ENCODE measurements at places on chromosomes 1 and 21.
A peak's percentile ranks its signal among the peaks of the same experiment; 100 is the strongest.

DNA sequence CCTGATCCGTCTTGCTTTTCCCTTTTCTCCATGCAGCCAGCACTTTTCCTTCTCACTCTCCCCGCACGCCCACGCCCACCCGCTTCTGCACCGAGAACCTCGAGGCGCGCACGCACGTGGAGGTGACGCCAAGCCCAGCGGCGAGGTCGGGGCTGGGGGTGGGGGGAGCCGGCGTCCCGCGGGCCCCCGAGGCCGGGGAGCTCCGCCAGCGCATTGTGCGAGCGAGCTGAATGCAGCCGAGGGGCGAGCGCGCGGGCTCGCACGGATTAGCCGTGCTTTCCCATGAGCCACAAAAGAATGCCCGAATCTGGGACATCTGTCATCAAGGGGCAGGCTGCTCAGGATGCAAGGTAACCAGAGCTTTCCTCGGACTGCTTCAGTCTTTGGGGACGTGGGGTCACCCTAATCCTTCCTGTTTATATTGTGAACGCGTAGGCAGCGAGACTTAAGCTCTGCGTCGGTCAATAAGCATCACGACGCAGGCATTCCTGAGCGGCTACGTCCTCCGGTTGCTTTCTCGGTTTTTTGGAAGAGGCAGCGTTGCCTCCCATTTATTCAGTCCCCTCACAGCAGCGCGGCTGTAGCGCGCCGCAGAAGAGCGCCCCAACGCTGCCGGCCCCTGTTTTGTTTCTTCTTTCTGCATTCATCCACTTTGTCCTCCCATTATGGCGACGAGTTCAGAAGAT, 67.3 kb upstream of the AKT3 start:
- H3K27me3 ChIP-seq, result peaks cover 30% of the 10 kb centered on the region
- peaks cover 19% of the 10 kb centered on the region for H3K4me1 ChIP-seq
- H3K36me3 ChIP-seq, result no peaks in the 10 kb centered on the region
- DNase-seq, result peak; percentile 2
- peak overlapping the region; percentile 55 for H3K4me3 ChIP-seq

DNA sequence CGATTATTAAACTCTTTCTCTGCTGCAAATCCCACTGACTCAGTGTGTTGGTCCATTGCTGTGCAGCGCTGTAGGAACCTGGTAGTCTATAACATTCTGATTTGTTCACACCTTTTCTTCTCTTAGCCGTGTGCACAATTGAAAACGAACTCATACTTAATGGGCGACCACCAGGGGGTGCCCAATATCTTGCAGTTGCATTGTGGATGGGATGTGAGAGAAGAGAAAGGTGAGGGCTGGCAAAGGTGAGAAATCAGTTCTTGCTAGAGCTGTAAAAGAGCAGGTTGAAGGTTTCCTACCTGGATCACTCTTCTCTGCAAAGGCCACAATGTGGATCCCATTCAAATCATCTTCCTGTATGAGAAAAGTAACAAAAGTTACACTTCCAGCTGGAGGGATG, 51.0 kb downstream of the CASQ2 start:
- DNase-seq, result no peak
- H3K36me3 ChIP-seq, result no peaks in the 10 kb centered on the region
- H3K27ac ChIP-seq, result no peak overlapping the region

DNA sequence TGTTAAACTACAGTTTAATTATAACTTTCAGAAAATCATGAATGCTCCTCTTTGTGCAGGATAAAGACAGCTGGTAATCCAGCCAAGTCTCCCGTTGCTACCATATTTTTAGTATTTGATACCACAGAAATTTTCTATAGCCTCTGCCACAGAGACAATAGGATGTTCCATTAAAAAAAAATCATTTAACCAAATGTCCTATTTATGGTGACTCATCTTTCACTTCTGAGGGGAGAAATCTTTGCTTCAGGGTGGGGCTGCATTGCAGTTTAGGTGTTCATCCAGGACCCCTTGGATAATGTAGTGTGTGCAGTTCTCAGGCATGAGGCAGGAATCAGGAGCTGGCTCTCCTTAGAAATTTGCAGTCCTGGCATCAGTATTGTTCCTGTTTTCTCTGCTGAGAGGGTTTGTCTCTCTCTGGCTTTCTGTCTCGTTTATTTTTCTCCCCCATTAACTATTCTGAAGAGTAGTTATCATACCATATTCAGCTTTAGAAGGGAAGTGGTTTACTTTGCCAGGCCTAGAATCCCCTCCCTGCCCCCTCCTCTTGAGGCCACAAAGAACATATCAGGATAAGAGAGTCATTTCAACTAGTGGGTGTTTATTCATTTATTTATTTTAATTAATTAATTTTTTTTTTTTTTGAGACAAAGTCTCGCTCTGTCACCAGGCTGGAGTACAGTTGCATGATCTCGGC, 3.1 kb downstream of the PRUNE1 start:
- DNase-seq, result no peak
- peaks cover 59% of the 10 kb centered on the region for H3K4me1 ChIP-seq
- no peak overlapping the region for H3K4me3 ChIP-seq
- H3K27ac ChIP-seq, result no peak overlapping the region
- peaks cover 20% of the 10 kb centered on the region for H3K36me3 ChIP-seq

- H3K27me3 ChIP-seq, result peaks cover 9% of the 10 kb centered on the region
- H3K4me1 ChIP-seq, result no peaks in the 10 kb centered on the region
Observed at GRCh38 chr1:209527993-209528717, 55.4 kb upstream of the CAMK1G start.

GRCh38 chr1:200899954-200900867, 5.5 kb downstream of the INAVA start:
- H3K27me3 ChIP-seq, result no peaks in the 10 kb centered on the region
- no peak for DNase-seq
- H3K27ac ChIP-seq, result no peak overlapping the region
- no peaks in the 10 kb centered on the region for H3K36me3 ChIP-seq

DNA sequence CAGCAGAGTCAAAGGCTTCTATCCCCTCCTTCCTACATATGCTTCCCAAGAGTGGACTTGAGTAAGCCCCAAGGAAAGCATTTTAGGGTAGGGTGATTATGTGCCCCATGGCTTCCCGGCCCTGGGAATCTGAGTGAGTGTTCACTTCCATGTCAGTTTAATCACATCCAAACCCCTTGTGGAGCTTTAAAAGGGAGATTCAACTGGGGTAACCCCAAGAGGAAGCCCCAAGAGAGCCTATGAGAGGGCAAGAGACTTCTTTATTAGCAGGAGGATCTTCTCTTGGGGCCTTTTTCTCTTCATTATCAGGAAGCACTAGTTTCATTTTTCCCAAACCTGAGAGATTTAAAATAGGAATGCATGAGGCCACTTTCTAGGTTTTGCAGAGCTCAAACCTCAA, 97.0 kb upstream of the IRF2BP2 start:
- DNase-seq, result no peak
- H3K27me3 ChIP-seq, result no peaks in the 10 kb centered on the region
- H3K4me3 ChIP-seq, result no peak overlapping the region
- no peaks in the 10 kb centered on the region for H3K4me1 ChIP-seq

GRCh38 chr1:117167402-117167801, 43.3 kb downstream of the VTCN1 start:
- no peak for DNase-seq
- no peak overlapping the region for H3K4me3 ChIP-seq
- no peaks in the 10 kb centered on the region for H3K36me3 ChIP-seq
- no peaks in the 10 kb centered on the region for H3K4me1 ChIP-seq
- no peak overlapping the region for H3K27ac ChIP-seq

GRCh38 chr1:224647449-224647848, 31.3 kb downstream of the CNIH3 start:
- H3K27ac ChIP-seq, result no peak overlapping the region
- H3K4me3 ChIP-seq, result no peak overlapping the region
- no peak for DNase-seq
- H3K4me1 ChIP-seq, result peaks cover 3% of the 10 kb centered on the region

GRCh38 chr1:185539277-185539943, 194.8 kb upstream of the HMCN1 start:
- DNase-seq, result no peak
- H3K36me3 ChIP-seq, result no peaks in the 10 kb centered on the region
- peaks cover 6% of the 10 kb centered on the region for H3K4me1 ChIP-seq
- no peaks in the 10 kb centered on the region for H3K27me3 ChIP-seq

- no peaks in the 10 kb centered on the region for H3K4me1 ChIP-seq
- no peak overlapping the region for H3K27ac ChIP-seq
- no peaks in the 10 kb centered on the region for H3K36me3 ChIP-seq
Observed at GRCh38 chr1:212915245-212916091, 34.9 kb upstream of the VASH2 start.

GRCh38 chr1:112877750-112878149, 78.2 kb downstream of the SLC16A1 start:
- no peaks in the 10 kb centered on the region for H3K4me1 ChIP-seq
- no peak overlapping the region for H3K27ac ChIP-seq
- DNase-seq, result no peak
- no peak overlapping the region for H3K4me3 ChIP-seq
- H3K27me3 ChIP-seq, result no peaks in the 10 kb centered on the region
- H3K36me3 ChIP-seq, result no peaks in the 10 kb centered on the region

DNA sequence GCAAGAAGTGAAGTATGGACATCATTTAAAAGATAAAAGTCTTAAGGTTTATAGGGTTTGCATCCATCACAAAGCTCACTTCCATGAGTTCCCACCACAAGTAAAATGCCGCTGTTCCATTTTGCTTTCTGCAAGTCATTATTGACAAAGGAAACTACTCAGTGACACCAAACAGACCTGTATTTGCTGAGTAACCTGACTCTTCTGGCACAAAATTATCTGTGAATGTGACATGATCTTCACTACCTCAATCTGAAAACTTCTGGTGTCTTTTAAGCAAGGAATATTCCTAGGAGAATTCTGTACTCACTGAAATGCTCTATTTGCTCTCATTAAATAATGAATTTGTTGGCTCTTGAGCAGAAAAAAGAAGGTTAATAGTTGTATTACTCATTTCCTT, 1077.4 kb upstream of the ADGRL4 start:
- H3K4me1 ChIP-seq, result no peaks in the 10 kb centered on the region
- no peaks in the 10 kb centered on the region for H3K27me3 ChIP-seq
- no peak overlapping the region for H3K4me3 ChIP-seq
- H3K36me3 ChIP-seq, result no peaks in the 10 kb centered on the region
- H3K27ac ChIP-seq, result no peak overlapping the region
- DNase-seq, result no peak

- H3K4me1 ChIP-seq, result no peaks in the 10 kb centered on the region
- no peak for DNase-seq
- H3K27me3 ChIP-seq, result no peaks in the 10 kb centered on the region
- H3K36me3 ChIP-seq, result no peaks in the 10 kb centered on the region
- H3K4me3 ChIP-seq, result no peak overlapping the region
Observed at GRCh38 chr1:154141240-154141639, 13.6 kb downstream of the NUP210L start.

GRCh38 chr1:239772446-239772845, 319.2 kb upstream of the FMN2 start:
- H3K27ac ChIP-seq, result no peak overlapping the region
- H3K27me3 ChIP-seq, result no peaks in the 10 kb centered on the region
- no peaks in the 10 kb centered on the region for H3K4me1 ChIP-seq

- DNase-seq, result no peak
- no peaks in the 10 kb centered on the region for H3K36me3 ChIP-seq
- no peak overlapping the region for H3K4me3 ChIP-seq
- no peak overlapping the region for H3K27ac ChIP-seq
- H3K4me1 ChIP-seq, result peaks cover 33% of the 10 kb centered on the region
Observed at GRCh38 chr1:203280061-203280460, 25.3 kb upstream of the BTG2 start.

DNA sequence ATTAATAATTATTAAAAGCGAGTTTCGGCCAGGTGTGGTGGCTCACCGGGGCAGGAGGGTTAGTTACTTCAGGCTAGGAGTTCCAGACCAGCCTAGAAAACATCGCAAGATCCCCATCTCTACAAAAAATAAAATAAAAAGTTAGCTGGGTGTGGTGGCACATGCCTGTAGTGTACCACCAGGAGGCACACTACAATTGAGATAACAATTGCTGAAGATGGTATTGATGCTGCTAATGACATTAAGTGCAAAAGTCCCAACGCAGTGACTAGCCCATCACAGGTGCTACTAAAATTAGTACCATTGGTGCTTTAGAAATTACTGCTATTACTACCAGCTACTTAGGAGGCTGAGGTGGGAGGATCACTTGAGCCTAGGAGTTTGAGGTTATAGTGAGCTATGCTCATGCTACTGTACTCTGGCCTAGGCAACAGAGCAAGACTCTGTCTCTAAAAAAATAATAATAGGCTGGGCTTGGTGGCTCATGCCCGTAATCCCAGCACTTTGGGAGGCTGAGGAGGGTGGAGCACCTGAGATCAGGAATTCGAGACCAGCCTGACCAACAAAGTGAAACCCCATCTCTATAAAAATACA, 156.6 kb downstream of the GREM2 start:
- H3K4me3 ChIP-seq, result no peak overlapping the region
- no peak overlapping the region for H3K27ac ChIP-seq
- H3K36me3 ChIP-seq, result no peaks in the 10 kb centered on the region
- no peaks in the 10 kb centered on the region for H3K27me3 ChIP-seq
- no peaks in the 10 kb centered on the region for H3K4me1 ChIP-seq

- H3K27me3 ChIP-seq, result no peaks in the 10 kb centered on the region
- peak overlapping the region; percentile 38 for H3K27ac ChIP-seq
- H3K4me1 ChIP-seq, result peaks cover 90% of the 10 kb centered on the region
- H3K36me3 ChIP-seq, result no peaks in the 10 kb centered on the region
- no peak for DNase-seq
Observed at GRCh38 chr1:41665962-41666917, 181.8 kb upstream of the EDN2 start.

DNA sequence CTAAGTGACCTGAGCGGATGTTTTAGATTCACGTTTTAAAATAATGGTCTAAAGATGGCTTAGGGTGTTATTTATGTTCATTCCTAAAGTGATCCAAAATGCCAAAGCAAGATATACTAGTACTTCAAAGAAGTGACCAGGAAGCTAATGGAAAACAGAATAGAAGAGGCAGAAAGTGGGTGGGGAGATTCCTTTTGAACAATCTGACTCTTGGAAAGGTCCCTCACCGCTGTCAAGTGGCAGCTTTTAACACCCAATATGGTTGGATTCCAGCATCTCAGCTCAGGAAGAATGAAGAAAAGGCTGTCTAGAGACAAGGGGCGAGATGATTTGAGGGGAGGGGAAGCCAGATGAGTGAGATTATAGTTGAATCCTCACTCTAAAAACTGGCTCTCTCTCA, 90.3 kb downstream of the SCMH1 start:
- H3K4me3 ChIP-seq, result no peak overlapping the region
- no peak for DNase-seq
- no peak overlapping the region for H3K27ac ChIP-seq
- no peaks in the 10 kb centered on the region for H3K27me3 ChIP-seq
- no peaks in the 10 kb centered on the region for H3K4me1 ChIP-seq

DNA sequence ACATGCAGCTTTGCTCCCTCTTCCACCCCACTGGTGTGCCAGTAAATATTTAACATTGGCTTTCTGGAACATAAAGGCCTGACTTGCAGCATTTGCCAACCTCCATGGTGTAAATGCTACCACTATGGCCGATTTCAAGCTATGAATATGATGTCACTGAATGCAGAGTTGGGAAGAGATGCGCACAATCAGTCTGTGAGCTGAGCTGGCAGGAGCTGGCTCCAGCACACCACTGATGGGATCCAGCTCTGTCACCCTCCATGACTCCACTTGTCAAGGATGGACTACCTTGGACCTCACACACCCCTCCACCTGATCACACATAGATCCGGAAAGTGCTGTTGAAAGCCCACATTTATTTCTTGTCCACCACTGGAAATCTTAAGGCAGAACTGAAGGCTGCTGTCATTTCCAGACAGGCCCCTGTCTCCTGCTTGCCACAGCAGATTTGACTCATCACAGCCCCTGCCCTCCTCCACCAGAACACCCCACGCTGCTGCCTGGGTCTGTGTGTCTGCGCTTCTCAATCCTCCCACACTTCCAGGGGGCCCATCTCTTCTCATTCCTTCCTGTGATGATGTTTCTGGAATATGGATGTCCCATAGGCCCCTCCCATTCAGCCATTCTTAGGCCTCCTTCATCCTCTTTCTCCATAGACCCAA, 82.2 kb upstream of the BCAR3 start:
- peaks cover 13% of the 10 kb centered on the region for H3K4me1 ChIP-seq
- H3K36me3 ChIP-seq, result no peaks in the 10 kb centered on the region
- DNase-seq, result no peak
